Activated CD4-positive, alpha-beta memory T cell treated with anti-CD3 and anti-CD28 coated beads, Interleukin-2, amount 10 ng/mL, durations not matched to agents 7 days and 5 days (primary cell): ENCODE measurements at places on chromosomes 11 and 22.

GRCh38 chr22:47789171-47789570 lies 1026.7 kb downstream of the TBC1D22A start:
- DNase-seq: no peak

- DNase-seq: no peak
Measured at GRCh38 chr22:37497062-37497599, 10.9 kb upstream of the MFNG start.

DNA sequence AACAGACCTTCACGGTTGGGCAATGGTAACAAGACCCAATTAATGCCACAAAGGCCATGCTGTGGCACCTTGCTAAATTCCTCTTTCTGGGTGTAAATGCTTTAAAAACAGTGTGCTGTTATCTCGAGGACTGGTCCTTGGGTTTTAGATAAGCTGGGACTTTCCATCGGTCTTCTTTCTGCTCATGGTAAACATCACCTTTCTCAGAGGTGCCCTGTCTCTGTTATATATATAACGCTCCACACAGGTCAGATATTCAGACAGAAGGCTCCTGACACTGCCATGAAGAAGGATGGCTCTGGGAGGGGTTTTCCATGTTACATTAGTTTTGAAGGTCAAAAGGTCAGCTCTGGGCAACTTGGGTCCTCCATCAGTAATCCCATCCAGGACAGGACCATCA lies 151.6 kb downstream of the BBOX1 start:
- no peak for DNase-seq

DNA sequence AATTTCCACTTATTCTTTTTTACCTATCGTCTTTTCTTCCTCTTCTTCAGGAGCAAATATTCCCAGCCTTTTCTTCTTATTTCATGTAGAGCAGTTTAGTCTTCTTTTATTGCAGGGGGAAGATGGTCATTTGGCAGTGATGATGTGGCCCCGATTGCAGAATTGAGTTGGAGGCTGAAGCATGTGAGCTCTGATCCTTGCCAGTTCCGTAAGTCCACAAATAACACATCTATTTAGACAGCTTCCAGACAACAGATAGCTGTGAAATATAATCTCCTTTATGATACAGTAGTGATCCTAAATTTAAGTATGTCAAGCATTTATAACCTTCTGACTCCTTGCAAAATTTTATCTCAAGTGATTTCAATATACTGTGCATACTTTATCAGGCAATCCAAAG lies 27.5 kb downstream of the REXO2 start:
- DNase-seq: no peak

DNA sequence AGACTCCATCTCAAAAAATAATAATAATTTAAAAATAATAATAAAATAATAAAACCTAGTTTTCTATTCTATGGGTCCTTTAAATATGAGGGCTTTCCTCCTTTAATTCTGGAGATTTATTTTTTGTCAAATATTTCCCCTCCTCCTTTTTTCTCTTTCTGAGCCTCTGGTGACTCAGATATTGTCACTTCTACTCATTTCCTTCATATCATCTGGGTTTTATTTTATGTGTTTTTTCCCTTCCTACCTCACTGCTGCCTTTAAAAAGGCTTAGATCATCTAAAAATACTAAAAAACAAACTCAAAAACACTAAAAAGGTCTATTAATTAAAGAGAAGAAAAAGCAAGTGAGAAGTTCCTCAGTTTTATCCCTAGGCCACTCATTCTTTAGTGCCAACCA lies 138.9 kb downstream of the SPON1 start:
- no peak for DNase-seq

DNA sequence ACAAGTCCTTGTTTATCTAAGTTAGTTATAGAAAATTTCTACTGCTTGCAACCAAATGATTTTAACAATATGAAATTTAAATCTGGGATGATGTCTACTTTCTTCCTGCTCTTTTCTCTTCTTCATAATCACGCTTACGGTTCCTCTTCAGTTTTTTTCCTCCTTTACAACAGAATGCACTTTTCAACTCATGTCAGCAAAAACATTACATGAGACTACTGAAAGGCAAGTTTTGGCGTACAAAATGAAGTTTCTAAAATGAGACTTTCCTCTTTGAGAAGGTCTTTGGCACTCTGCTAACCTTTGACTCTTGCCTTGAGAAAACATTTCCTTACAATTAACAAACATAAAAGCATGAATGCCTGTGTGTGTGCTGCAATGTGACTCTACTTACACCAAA lies 23.3 kb downstream of the TMEM123 start:
- no peak for DNase-seq

DNA sequence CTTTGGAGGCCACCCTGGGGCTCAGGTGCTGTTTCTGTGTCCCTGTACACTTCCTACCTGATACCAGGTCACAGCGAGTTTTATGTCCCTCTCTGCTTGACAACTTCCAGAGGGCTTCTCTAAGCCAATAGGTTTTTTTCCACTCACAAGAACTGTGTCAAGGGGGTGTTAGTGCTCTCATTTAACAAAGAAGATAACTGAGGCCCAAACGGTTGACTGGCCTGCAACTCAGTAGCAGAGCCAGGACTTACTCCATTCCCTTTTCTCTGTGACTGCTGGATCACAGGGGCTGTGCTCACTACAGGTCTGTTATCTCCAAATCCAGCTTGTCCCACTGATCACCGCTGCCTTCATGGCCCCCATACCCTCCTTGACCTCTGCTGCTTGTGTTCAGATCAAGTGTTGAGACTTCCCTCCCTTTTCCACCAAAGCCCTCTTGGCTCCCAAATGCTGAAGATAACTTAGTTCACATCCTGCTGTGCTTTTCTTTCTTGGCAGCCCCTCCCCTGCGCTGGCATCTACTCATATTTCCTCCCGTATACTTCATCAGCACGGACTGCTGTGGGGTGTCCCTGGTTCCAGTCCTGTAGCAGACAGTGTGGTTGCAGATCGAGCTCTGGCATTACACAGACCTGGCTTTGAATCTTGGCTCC lies 41.3 kb downstream of the POU2F3 start:
- no peak for DNase-seq

DNA sequence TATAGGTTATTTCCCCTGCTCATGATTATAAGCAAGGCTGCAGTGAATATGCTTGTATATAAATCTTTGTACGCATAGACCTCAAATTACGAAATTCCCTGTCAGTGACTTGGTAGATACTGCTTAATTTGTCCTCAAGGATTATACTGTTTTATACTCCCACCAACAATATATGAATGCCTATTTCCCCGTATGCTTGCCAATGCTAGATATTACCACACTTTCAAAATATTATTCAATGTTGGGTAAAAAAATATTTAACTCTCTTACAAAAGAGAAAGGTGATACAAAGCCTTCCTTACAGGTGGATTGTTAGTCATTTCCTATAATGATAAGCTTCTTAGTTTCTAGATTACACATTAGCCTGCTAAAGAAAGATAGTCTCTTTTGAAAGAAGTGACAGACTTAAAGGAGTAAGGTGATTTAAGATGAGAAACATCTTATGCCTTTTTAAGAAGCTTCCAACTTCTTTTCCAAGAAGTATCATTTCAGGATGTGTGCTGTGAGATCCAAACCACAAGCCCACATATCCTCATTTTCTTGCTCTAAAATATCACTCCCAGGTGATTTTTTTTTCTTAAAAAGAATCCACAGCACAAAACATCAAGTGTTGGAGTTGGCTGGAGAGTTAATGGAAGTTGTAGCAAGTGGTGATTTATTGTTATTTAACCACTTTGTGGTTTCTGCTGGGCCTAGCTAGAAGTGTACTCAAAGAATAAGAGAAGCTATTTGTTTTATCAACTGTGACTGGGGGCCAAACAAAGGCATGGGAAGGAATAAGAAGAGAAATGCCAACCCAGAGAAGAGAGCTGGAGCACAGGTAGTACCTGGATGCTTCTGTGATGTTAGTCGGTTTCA lies 59.2 kb downstream of the BARX2 start:
- DNase-seq: no peak

DNA sequence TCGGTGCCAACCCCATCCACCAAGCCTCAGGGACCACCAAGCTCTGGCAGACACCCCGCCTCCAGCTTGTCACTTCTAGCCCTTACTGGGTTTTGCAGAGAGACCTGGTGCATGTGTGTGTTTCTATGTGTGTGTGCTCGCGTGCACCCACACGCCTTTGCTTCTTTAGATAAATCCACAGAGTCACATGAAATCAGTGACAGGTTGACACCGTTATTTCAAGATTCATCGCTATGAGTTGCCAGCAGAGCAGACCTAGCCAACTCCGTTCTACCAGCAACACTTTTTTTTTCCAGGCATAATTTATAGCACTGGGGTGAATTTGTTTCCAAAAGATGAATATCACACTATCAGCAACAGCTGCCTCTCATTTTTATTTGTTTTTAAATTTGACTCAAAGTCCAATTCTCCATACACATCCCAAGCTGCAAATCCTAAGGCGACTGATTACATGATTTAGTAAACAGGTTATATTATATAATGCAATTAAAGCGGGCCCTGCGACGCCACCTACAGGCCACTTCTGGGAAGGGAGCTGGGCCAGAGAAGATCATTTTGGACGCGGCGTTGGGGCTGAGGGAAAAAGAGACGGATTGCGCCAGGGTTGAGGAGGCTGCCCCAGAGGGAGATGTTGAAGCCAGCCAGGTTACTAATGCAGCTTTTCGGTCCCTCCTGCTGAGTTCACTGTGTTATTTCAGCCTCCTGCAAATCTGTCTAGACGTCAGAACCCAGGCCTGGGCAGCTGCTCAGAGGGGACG lies 150.5 kb downstream of the FEZ1 start:
- DNase-seq: peak; percentile 47

GRCh38 chr11:75820645-75821044 lies 5.6 kb downstream of the UVRAG start:
- DNase-seq: no peak

DNA sequence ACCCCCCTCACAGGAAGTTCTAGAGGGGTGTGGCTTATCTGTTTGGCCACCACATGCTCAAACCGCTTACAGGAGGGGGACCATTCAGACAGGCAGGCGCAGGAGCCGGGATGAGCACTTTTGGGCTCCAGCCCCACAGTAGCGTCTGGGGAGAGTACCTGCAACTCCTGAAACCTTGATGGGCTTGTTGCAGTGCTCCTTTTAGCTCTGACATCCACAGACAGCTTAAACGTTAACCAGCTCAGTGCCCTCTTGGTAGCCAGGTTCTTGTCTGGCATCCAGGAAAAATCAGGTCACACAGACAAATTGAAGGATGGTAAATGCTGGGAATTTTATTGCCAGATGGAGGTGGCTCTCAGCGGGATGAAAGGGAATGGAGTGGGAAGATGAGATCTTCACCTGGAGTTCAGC lies 326.3 kb downstream of the ETS1 start:
- DNase-seq: no peak

- no peak for DNase-seq
Measured at GRCh38 chr11:14764179-14764578, 120.6 kb downstream of the PDE3B start.

DNA sequence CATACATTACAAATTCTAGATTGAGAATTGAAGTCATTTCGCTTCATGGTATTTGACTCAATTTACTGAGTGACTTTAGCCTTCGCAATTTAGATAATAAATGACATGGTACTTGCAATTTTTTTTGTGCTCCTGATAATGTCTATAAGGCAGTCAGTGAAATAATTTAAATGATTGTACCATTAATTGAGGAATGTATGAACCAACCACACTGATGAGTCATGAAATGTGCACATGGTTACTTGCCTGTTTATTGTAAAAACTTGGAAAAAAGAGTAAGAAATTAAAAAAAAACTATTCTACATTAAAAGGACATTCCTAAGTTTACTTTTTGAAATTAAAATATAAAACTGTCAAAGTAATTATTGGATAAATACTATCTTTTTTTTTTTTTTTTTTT lies 43.3 kb downstream of the DNAJC24 start:
- DNase-seq: no peak

DNA sequence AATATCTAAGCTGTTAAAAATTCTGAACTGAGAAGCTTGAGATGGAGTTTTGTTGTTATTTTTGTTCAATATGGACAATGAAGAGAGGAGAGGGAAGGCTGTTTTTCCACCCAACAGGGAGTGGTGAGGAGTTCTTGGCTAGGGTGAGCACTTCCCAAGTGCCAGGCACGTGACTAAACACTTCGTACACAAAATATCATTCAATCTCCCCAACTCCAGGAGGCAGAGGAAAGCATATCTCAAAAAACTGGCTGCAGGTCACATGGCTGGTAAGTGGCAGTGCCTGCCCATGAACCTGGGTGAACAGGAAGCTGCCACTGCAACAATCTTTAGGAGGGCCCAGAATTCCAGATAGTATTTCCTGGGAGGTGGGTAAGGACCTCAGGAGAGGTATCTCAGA lies 11.6 kb downstream of the ELF5 start:
- DNase-seq: no peak

GRCh38 chr11:44427432-44427831 lies 117.5 kb upstream of the ALX4 start:
- DNase-seq: peak; percentile 21

GRCh38 chr11:19259487-19260345 lies 19.0 kb upstream of the E2F8 start:
- DNase-seq: peak; percentile 73

DNA sequence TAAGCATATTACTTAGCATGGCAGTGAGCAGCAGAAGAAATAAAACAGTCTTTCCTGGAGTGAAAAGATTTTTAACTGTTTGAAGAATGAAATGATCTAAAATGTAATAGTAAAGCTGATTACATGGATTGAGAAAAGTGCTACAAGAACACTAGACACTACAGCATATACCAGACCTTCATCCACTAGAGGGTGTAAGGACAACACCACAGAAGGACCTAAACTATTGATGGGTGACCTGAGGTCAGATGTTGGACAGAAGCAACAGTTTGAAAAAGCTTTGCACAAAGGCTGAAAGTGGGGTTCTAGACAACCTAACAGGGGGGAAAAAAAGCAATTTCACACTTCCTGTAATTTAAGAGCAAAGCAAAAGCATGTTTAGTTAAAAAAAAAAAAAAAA lies 97.7 kb downstream of the RBFOX2 start:
- DNase-seq: no peak

GRCh38 chr11:69472541-69473275 lies 8.8 kb upstream of the LINC01488 start:
- DNase-seq: no peak

- no peak for DNase-seq
Measured at GRCh38 chr11:110973401-110973980, 261.3 kb upstream of the ARHGAP20 start.

- no peak for DNase-seq
Measured at GRCh38 chr22:42655693-42656092, 6.5 kb upstream of the CYB5R3 start.

GRCh38 chr11:2741377-2742131 lies 41.8 kb upstream of the KCNQ1OT1 start:
- no peak for DNase-seq

DNA sequence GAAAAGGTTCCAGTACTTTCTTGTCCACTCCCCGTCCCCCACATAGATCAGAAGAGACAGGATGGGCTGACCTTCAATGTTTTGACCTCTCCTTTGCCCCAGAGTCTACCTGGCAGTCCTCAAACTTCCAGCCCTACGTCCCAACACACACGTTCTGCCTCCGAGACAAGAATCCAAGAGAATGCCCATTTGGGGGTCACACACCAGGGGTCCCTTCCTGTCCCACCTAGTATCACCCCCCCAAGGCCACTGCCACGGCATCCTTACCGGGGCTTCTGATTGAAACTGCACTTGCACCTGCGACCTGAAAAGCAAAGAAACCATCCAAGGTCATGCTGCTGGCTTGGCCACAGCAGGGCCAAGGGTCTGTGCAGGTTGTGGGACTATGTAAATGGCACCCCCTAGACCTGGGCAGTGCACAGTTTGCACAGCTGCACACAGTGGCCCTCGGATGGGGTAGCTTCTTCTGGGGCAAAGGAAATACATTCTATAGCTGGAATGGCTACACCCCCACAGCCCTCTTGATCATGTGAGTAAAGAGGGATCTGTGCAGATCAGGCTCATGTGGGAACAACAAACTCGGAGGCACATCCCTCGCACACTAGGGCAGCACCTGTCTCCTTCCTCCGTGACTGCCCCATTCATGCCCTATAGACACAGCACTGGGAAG lies 16.5 kb upstream of the FXYD2 start:
- peak; percentile 11 for DNase-seq
